ENCODE measurements at places on chromosomes 12 and 14.

- no peak for DNase-seq
Observed at GRCh38 chr14:31000629-31001338, 24.7 kb upstream of the AP4S1 start.

GRCh38 chr12:105696-106095 is 39.1 kb downstream of the IQSEC3 start:
- DNase-seq = no peak

DNA sequence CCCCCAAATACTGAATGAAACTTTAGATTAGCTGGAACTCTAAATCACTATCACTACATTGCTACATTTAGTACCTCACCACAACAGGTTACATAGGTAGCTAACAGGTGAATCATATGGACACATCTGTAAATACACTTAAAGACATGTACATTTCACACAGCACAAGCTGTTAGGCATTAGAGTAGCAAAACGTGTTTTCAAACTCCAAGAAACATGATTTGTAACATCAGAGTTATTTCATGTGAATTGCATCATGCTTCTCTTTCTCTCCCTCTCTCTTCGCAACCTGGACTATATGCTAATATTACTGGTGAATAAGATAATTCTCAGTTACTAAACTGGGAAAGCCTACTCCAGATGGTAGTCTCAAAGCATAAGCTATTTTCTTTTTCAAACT is 4.3 kb downstream of the SEL1L start:
- no peak for DNase-seq

- DNase-seq = peak; percentile 12
Observed at GRCh38 chr12:43805149-43805859, 813 bp downstream of the TWF1 start.

DNA sequence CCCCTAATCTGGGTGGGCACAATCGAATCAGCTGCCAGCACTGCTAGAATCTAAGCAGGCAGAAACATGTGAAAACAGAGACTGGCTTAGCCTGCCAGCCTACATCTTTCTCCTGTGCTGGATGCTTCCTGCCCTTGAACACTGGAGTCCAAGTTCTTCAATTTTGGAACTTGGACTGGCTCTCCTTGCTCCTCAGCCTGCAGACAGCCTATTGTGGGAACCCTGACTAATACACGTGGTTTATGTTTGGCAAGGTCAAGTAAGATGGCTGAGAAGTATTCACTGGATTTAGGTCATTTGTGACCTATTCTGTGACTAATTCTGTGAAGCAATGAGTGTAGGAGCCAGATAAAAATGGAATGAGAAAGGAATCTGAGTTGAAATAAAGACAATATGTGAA is 11.0 kb downstream of the GPR135 start:
- no peak for DNase-seq

DNA sequence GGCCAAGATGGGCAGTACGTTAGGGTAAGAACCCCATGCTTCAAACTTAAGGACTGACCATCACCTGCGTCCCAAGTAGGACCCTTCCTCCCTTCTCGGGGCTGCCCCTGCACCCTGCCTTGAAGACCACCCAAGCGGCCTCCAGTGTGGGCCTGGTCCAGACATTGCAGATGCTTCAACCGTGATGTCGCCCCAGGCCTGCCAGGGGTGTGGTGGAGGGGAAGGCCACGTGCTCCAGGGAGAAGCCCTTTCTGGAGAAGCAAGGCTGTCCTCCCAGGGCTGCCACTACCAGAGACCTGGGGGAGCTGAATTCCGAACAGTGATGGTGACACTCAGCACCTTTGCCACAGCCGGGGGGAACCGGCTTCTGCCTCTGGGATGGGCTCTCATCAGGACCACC is 13.3 kb downstream of the NGB start:
- no peak for DNase-seq
